ENCODE measurements at places on chromosomes 6 and 20.

- DNase-seq = no peak
Measured at GRCh38 chr6:52953911-52954839, 40.9 kb downstream of the GSTA4 start.

DNA sequence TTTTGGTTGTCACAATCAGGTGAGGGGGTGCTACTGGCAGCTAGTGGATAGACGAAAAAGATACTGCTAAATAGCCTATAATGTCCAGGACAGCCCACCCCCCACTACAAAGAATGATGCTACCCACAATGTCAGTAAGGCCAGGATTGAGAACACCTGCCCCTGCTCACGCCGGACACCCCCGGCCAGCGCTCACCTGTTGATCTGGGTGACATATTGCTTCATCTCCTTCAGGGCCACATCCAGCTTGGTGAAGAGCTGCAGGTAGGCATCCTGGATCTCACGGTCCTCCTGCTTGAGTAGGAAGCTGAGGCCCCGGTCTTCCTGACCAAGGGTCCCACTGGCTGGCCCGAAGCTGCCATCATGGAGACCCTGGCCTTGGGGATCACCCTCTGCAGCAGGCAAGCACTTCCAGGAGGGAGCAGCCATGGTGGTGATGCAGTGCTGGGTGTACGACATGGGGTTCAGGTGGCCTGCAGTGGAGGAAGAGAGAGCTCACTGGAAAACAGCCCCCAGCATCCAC is 178.6 kb downstream of the PREX1 start:
- no peak for DNase-seq

DNA sequence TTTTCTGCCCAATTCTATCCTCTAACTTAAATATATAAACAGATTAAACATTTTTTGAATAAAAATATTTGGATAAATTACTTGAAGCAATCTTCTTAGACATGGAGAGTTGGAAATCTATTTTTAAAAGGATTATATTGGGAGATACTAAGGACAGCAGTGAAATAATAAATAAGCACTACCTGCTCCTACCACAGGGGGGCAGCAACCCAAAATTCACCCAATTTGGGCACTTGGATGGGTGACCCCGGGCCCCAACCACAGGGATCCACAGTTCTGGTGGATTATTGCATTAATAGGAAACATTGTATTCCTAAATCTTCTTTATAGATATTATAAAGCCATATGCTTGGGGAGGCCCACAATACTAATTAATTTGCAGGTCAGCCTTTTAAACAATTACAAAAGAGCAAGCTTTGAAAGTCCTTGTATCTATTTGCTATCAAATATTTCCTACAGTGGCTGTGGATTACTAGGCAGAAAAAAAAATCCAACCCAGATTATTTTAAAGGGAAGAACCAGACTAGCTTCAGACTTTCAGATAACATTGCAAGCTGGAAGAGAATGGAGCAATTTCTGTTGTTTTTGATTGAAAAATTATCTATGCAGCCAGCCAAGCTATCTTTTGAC is 66.4 kb upstream of the PDE10A start:
- no peak for DNase-seq

DNA sequence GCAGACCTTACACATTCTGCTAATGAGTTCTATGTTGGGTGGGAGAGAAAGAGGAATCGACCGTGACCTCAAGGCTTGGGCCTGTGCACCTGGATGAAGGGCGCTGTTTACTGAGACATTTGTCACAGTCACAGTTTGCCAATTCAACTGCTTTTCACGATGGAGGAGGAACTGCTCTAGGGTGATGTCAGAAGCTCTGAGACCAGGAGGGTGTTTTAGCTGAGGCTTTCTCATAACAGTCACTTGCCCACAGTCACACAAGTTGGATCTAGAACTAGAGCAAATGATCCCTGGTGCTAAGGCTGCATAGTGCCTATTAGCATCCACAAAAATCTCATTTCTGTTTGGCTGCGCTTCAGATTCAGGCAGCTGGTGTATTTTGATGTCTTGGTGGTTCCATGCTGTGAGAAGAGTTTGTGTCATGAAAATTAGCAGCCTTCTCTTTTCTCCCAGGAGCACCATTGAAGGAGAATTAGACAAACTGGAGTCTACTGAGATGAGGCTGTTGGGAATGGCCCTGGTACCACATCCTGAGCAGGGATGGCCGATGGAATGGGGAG is 83.3 kb upstream of the TGM3 start:
- no peak for DNase-seq

- no peak for DNase-seq
Measured at GRCh38 chr6:27190126-27190525, 57.4 kb upstream of the PRSS16 start.

DNA sequence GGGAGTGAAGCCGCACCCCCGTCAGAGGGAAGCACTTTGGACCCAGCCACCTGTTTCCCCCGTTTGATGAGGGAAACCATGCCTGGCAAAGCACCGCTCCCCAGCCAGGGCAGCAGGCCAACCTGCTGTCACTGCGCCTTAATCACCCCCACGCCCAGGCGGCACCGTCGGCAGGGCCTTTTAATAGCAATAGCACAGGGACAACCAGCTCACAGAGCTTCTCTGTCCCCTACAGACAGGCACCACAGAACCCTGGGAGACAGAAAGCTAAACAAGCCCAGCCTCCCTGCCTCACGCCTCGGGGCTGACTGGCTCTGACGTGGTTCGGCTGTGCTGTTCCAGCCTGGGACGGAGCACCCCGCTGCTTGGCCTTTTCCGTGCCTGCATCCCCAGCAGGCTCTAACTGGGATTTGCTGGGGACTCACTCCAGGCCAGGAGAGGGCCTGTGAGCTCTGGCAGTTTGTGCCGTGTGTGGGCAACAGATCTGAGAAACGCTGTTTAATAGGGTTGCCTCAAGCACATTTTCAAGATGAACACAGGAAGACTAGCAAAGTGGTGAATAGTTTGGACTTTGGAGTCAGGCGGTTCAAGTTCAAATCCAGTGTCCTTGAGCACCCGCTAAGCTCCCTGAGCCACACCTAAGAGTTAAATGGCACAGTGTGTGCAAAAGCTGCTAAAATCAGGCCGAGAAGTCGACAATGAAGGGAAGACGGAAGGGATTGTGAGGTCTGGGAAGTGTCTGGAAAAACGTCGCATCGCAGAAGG is 223.8 kb downstream of the NRN1 start:
- DNase-seq = no peak

DNA sequence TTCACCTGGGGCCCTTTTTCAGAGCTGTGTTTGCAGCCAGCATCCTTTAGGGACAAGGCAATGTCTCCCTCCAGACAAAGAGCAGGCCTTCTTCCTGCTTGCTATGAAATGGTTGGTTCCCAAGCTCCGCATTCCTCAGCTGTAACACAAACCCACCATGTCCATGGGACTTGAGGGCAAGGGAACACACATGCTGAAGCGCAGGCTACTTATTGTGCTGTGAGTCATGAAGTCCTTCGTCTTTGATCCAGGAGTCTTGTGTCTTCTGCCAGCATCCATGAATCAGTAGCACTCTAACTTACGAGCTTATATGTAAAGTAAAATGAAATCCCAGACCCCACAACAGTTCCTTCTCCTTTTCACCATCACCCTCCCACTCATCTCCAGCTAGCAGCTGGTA is 59.0 kb downstream of the ANKRD60 start:
- DNase-seq = no peak

DNA sequence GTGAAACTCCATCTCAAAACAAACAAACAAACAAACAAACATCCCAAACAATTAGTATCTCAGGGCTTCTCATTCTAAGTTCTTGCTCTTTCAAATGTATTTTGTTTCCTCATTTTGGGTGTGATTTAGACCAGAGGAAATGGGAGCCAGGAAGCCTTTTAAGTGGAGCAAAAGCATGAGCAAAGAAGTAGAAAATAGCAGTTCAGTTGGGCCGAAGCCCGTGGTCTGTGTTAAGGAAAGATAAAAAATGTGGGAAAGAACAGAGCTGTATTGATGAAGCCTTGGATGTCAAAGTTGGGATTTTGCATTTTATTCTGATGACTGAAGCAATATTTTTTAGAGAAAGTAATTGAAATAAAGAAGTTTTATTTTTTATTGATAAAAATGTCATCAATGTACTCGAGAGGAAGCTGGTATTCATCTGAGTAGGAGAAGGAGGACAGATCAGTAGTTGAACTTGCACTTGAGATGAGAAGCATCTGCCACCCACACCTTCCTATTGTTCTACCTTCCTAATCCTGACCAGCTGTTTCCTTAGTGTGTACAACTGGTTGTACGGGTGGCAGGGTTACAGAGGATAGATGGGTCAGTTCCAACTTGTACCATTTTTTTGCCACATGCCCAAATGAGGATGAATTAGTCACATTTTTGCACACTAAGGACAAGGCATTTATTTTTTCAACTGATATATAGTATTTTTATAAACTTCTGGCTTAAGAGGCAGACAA is 56.1 kb downstream of the KIAA0408 start:
- no peak for DNase-seq

DNA sequence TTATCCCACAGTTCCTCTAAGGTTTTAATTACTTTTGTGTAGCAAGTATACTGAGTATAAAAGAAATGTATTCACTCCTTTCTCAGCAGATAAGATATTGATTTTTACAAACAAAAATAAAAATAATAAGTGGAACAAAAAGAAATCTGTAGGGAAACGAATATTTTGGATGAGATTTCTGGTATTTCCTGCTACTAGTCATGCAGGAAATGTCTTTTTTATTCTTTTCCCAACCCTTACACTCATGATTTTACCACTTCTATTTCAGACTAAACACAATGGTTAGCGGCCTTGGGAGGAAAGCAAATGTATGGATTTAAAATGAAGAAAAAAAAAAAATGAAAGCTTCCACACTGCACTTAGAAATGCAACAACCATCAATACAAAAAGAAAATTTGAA is 580.5 kb upstream of the MARCKS start:
- DNase-seq = no peak

DNA sequence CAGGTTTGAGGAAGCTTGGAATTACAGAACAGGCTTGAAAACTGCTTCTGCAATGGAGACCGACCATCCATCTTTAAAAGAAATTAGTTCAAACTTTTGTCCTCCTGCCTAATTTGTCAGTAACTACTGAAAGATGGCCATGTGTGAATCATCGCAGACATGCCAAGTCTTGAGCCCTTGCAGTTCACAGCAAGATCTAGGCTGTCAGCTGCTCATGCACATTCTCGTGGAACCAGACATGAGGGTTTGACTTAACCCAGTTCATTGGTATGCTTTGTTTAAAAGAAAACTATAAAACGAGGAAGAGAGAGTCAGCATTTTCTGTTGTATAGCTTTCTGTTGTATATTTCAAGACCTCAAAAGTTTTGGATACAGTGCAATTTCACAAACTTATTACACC is 74.0 kb upstream of the SAMD5 start:
- DNase-seq = no peak

GRCh38 chr6:138987080-138987642 is 892 bp downstream of the REPS1 start:
- no peak for DNase-seq
